ENCODE measurements at places on chromosomes 7 and 10.

DNA sequence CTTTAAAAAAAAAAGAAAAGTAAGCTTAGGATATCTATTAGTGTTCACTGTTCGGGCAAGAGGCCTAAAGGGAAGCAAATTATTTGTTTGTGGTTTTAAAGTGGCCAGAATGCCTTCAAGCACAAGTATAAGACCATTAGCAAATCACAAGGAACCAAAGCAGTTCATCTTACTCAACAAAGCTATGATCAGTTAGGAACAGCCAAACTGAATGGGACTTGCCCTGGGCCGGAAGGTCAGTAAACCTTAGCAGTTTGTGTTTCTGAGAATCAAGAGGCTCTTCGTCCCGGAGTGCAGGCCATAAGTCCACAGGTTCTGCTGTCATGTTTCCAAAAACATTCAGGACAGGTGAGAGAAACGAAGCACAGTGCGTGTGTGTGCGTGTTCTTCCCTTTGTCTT, 4.5 kb downstream of the FBXW4 start:
- no peak for DNase-seq

DNA sequence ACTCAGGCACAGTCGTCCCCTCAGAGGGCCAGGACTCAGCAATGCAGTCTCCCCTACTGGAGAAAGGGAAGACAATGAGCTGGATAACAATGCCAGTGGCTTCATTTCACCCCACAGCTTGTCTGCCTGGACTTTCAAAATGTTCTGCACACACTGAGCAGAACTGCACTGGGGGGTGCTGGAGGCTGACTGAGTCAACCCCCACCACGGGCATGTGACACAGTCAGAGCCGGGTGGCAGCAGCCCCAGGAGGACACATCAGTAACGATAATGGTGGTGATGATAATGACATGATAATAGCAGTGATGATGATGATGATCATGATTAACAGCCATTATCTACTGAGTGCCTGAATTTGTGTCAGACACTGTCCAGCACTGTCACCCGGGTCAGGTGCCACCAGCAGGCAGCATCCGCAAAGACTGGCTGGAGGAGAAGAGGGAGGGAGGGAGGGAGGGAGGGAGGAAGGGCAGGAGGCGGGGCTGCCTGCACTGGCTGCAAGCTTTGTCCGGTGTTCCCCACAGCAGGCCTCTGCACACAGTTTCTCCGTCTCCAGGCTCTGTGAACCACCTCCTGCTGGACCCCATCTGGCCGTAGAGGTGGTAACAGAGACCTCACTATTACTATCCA, 67.4 kb downstream of the PLXNA4 start:
- DNase-seq, result no peak

- no peak for DNase-seq
Measured at GRCh38 chr7:156547884-156548561, 92.6 kb upstream of the RNF32 start.

- DNase-seq, result no peak
Measured at GRCh38 chr10:24722131-24722675, 1.5 kb downstream of the ARHGAP21 start.

- no peak for DNase-seq
Measured at GRCh38 chr10:132520177-132520811, 17.3 kb upstream of the INPP5A start.

DNA sequence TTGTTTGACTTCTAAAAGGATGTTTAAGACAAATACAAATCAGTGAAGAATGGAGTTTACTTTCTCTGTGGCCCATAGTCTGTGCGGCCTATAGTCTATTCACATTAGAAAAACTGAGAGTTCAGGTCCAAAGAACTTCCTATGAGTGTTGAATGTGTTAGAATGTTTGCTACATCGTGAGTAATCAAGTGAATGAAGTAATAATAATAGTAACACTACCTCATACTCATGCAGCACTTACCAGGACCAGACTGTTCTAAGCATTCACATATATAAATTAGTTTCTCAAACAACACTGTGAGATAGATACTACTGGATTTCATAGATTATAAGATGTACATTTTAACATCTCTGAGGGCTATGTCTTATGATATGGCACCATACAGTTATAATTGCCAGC, 70.4 kb downstream of the RALA start:
- no peak for DNase-seq

GRCh38 chr10:72058989-72059842, 29.1 kb downstream of the SPOCK2 start:
- no peak for DNase-seq

- DNase-seq, result no peak
Measured at GRCh38 chr7:2540641-2541051, 14.7 kb downstream of the BRAT1 start.

- DNase-seq, result no peak
Measured at GRCh38 chr10:9302140-9302746, 1247.8 kb downstream of the GATA3 start.

DNA sequence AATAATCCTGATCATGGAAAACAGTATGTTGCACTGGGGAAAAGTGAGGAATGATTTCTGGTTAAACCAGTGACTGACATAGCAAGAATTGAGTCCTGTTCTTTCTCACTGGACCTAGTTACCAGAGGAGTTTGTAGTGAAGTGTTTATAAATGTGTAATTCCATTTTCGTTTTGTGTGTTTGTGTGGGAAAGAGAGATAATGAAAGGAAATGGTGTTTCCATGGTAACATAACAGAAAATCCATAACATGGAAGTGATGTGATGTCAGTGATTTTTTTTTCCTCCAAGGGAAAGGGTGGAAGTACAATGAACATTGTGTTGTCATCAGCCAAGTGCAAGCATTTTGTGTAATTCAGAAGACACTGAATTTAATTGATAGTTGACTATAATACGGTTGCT, 283.9 kb downstream of the PLXDC2 start:
- DNase-seq, result no peak

DNA sequence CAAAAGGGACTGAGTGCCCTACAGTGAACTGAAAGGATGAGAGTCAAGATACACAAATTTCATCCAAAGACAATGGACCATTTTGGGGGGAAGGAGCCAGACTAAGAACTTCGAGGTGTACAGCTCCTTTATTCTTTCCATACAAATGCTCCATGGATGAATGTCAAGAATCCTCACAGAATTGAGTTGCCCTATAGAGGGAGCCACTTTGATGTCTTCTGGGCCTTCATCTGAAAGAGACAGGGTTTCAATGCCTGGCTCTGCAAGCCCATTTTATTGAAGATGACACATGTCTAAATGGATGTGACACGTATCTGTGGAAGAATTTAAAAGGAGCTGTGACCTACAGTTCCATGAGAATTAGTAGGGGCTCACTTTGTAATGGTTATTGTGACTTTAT, 32.0 kb upstream of the NRG3 start:
- DNase-seq, result no peak

DNA sequence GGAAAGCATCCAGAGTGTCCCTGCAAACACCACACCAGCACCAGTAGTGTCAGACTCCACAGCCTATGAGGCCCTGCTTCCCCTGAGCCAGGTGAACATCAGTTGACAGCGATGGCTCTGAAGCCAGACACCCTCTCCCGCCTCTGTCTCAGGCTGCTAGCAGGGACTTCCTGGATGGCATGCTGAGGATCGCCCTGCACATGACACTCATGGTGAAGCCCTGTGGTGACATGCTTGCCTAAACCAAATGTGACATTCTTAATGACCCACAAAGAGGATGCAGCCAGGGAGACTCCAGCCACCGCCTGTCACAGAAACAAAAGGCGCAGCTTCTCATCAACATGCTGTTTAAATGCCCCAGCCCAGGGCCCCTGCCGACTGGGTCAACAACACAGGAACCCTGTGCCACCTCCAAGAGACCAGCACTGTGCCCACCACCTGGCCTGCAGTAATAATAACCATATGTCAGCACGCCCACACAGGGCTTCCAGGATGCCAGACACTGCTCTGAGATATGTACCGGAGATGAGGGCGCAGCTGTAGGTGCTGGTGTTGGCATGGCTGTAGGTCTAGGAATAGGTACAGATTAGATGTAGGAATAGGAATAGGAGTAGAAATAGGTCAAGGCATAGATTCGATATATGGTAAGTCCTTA, 81.3 kb downstream of the GRID1 start:
- no peak for DNase-seq

GRCh38 chr7:27423290-27423689, 180.7 kb downstream of the EVX1 start:
- no peak for DNase-seq

GRCh38 chr7:682810-683209, 43.7 kb upstream of the DNAAF5 start:
- DNase-seq, result no peak

GRCh38 chr10:127945341-127945758, 38.4 kb downstream of the PTPRE start:
- DNase-seq, result no peak

DNA sequence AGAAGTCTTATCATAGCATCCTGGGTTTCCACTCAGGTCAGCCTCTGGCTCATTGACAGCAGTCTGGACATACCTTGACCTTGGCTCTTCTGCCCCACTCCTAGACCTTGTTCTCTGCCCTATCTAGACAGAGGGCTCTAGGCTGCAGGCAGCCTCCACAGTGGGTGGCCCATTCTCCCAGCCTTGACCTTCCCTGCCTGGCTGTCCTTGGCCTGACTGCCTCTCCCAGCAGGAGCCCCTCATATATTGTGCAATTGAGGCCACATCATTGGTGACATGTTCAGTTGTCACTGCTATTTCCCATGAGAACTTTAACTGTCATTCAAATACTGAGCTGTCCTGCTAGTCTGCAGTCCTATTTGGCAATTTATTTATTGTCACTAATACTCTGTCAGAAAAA, 503.4 kb downstream of the PLXNA4 start:
- no peak for DNase-seq

DNA sequence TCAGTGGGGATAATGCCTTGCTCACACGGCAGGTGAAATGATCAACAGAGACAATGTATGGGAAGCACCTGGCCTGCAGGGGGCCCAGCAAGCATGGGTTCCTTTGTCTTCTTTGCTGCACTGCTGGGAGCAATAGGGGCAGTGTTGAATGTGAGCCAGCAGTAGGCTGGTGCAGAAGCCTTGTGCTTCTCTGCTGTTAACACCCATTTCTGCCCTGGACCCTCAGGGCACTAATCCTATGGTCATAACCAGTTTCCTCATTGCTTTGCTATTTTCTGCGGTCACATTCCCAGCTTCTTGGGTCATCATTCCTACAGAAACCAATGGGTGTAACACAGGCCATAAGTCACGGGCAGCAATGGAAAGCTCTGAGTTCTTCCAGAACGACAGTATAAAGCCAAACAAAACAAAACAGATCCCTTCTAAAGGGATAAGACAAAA, 10.9 kb upstream of the LGI1 start:
- DNase-seq, result no peak

DNA sequence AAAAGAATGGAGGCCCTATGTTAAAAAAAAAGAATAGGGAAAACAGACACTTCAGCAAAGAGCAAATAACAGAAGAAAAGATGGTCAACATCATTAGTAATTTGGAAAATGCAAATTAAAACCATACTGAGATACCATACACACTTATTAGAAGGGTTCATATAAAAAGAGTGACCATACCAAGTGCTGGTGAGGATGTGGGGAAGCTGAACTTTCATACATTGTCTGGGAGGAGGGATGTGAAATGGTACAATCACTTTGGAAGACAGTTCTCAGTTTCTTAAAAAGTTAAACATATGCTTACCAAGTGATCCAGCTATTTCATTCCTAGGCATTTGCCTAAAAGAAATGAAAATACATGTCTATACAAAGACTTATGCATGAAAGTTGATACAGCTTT, 194.4 kb downstream of the CXCL12 start:
- DNase-seq, result no peak

- DNase-seq, result no peak
Measured at GRCh38 chr10:29465384-29465783, 169.4 kb downstream of the SVIL start.

DNA sequence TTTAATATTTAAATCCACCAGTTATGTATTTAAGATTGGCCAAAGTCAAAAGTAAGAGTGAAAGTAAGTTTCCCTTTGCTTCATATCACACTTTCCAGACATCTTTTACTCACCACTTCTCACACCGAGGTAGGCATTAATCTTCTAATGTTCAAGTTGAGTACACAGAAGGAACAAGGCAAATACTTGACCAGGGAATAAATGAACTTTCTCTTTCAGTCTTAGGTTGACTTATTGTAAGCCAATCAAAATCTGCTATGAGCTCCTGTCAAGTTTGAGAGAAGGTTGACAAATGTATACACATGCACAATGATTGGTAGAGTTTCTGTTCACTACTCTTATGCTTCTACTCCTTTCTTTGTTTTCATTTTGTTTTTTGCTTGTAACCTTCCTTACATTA, 842.5 kb downstream of the REEP3 start:
- DNase-seq, result no peak

- DNase-seq, result no peak
Measured at GRCh38 chr7:140084972-140085371, 22.2 kb upstream of the PARP12 start.

GRCh38 chr7:116249969-116250553, 39.7 kb downstream of the TES start:
- DNase-seq, result no peak

DNA sequence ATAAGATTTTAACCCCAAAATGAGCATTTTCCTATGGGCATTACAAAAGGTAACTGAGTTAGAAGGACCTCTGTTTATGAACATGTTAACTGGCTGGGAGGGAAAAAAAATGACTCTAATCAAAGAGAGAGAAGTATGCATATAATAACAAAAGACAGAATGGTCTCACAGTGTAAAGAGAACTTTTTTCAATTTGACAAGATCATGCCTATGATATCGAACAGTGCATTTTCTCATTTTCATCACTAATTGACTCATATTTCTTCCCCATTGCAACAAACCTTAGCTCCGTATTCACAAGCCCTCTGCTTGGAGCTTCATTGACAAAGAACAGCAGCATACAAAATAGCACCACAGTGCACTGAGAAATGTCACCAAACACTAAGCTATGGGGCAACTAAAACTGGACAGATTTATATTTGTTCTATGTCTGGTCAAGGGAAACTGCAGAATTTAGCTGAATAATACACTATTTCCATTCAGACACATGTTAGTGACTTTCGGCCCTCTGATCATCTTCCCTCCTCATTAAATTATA, 45.6 kb downstream of the SMURF1 start:
- no peak for DNase-seq

- DNase-seq, result no peak
Measured at GRCh38 chr7:18538554-18539250, 43.2 kb downstream of the HDAC9 start.

GRCh38 chr7:66419210-66419609, 209.5 kb upstream of the KCTD7 start:
- DNase-seq, result no peak

GRCh38 chr7:79668292-79668691, 214.8 kb upstream of the MAGI2 start:
- no peak for DNase-seq

DNA sequence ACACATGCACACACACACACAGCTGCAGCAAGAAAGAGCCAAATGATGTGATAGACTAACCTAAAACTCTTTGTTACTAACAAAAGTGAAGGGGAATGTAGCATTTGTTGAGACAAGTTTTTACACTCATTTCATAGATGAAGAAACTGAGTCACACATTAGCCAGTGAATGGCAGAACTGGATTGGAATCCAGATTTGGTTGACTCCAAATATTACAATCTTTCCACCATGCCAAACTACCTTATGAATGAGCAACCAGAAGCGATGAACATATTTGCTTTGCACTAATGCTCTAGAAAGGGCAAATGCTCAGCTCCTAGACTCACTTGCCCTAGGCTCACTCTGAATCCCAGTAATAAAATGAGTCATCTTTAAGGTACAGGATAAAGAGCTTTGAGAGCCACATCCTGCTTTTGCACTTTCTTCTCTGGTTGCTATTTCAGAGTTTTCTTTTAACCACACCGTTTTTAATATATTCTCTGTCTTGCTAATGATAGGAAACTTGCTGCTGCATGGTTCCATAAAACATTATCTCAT, 111.9 kb downstream of the GPAM start:
- no peak for DNase-seq

- no peak for DNase-seq
Measured at GRCh38 chr7:114048386-114049235, 129.8 kb upstream of the PPP1R3A start.
